Foreskin keratinocyte (primary cell): ENCODE measurements at places on chromosomes 3 and 15. TPM values are rescaled to one million over a fixed set of nuclear protein-coding genes. Genes with fewer than 3 reads are reported as not detected.

JMJD7 gene
- polyA plus RNA-seq = 20.5 and 22.9 TPM in 2 replicates

DGKG gene
- 0.09 TPM in 1 of 2 replicates, not detected in the other for polyA plus RNA-seq

KCNMB2 gene
- polyA plus RNA-seq = not detected in 2 replicates

TNFAIP8L3 gene
- polyA plus RNA-seq = 0.17 and 0.19 TPM in 2 replicates

MLH1 gene
- 28.9 and 33.9 TPM in 2 replicates for polyA plus RNA-seq

SLC28A2 gene
- not detected in 2 replicates for polyA plus RNA-seq

PCSK6 gene
- 1.3 and 1.5 TPM in 2 replicates for polyA plus RNA-seq

ERC2 gene
- 0.08 TPM in 1 of 2 replicates, not detected in the other for polyA plus RNA-seq

RTP1 gene
- not detected in 2 replicates for polyA plus RNA-seq

TBC1D21 gene
- polyA plus RNA-seq = not detected in 2 replicates

GOLGA6B gene
- polyA plus RNA-seq = not detected in 2 replicates

NR2E3 gene
- polyA plus RNA-seq = 0.08 and 0.12 TPM in 2 replicates

ZKSCAN7 gene
- polyA plus RNA-seq = 0.77 and 0.87 TPM in 2 replicates

COPS2 gene
- 31.2 and 39.7 TPM in 2 replicates for polyA plus RNA-seq

RARRES1 gene
- polyA plus RNA-seq = 0.04 TPM in 1 of 2 replicates, not detected in the other

VEPH1 gene
- 0.28 and 0.43 TPM in 2 replicates for polyA plus RNA-seq

TMEM40 gene
- 419 and 626 TPM in 2 replicates for polyA plus RNA-seq

ZNF502 gene
- polyA plus RNA-seq = 1.3 and 1.5 TPM in 2 replicates

GOLGA8O gene
- not detected in 2 replicates for polyA plus RNA-seq

LACTB gene
- 10.8 and 11.0 TPM in 2 replicates for polyA plus RNA-seq

PRICKLE2 gene
- polyA plus RNA-seq = 1.2 TPM in 2 replicates

LDHAL6B gene
- polyA plus RNA-seq = not detected in 2 replicates

CHL1 gene
- not detected in 2 replicates for polyA plus RNA-seq

NME9 gene
- not detected in 2 replicates for polyA plus RNA-seq

UROC1 gene
- not detected in 2 replicates for polyA plus RNA-seq

NUP210 gene
- not detected in 2 replicates for polyA plus RNA-seq

OCA2 gene
- 0.03 TPM in 1 of 2 replicates, not detected in the other for polyA plus RNA-seq

ZCWPW2 gene
- 0.27 and 0.28 TPM in 2 replicates for polyA plus RNA-seq

CPEB1 gene
- 0.03 TPM in 1 of 2 replicates, not detected in the other for polyA plus RNA-seq

VPS13C gene
- polyA plus RNA-seq = 3.1 and 3.3 TPM in 2 replicates

ZNF860 gene
- 1.4 and 1.5 TPM in 2 replicates for polyA plus RNA-seq

PLSCR2 gene
- not detected in 2 replicates for polyA plus RNA-seq
